ENCODE measurements at places on chromosomes 16 and 17. TPM values are rescaled to one million over a fixed set of nuclear protein-coding genes. Genes with fewer than 3 reads are reported as not detected.
A peak's percentile ranks its signal among the peaks of the same experiment; 100 is the strongest.

CCDC144A gene
- 20.9 TPM for total RNA-seq

CARHSP1 gene
- total RNA-seq, result 98.7 TPM

GRCh38 chr17:40956401-40957254, 10.1 kb downstream of the KRT39 start:
- peak; percentile 64 for DNase-seq

DNA sequence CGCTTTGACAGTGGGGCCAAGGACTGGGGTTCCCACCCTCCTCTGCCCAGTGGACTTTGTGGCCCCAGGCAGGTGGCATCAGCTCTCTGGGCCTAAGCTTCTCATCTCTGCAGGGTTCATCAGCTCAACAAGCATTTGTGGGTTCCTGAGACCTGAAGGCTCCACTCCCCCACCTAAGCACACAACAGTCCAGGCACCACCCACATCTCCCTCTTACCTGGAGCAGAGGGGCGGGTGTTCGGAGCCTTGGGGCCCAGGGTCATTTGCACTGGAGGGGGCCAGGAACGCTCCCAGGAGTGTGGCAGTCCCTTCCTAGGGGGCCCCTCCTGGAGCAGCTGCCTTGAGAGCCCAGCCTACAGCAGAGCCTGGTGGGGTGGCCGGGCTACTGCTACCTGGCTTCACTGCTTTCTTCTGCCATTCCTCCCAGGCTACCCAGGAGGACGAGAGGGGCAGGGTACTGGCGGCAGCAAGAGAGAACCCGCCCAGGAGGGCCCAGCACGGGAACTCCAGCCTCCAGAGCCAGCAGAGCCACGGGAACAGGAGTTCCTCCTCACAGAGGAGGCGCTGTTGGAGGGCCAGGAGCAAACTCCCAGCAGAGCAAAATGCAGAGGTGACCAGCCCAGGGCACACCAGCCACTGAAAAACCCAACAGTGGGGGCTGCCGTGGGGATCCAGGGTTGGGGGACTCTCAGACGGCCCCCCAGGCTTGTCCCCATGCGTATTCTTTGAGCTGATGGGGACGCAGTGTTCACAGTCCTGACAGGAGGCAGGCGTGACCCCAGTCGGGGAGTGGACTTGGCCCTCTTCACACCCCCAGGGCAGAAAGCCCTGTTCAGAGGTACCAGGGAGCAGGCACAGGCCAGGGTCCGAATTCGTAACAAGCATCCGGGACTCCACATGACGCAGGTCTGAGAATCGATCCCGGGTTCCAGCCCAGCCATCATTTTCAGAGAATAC, 35.1 kb upstream of the SLC38A10 start:
- no peak for DNase-seq

DNA sequence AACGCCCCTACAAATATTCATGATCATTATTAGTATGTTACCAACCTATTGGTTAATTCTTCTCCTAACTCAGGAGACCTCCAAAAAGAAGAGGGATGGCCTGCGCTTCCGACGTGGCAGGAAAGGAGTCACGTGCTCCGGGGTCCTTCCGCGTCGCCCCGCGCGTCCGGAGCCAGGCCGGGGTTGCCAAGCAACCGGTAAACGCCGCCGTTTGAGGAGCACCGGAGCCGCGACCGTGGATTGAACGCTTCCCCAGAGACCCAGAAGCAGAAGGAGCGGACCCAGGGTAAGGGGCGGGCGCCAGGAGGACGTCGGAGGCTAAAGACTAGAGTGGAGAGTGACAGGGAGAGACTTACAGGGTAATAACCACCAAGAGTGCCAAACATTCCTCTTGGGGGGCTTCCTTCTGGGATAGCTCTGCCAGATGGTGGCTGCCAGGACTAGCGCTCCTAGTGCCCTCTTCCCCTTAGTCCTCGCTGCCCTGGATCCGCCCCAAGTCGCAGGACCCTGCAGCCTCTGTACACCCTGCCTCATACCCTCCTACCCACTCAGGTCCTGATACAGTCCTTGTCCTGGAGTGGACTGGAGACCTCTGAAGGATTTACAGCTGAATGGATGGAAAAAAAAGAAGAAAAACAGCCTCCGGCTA, at the start of gene DNAI2:
TSS of gene DNAI2 (plus strand) at position 175 of the 649 bp plus-strand sequence. CDS start 7,584 bp downstream, outside the sequence.
- DNase-seq, result no peak

DNA sequence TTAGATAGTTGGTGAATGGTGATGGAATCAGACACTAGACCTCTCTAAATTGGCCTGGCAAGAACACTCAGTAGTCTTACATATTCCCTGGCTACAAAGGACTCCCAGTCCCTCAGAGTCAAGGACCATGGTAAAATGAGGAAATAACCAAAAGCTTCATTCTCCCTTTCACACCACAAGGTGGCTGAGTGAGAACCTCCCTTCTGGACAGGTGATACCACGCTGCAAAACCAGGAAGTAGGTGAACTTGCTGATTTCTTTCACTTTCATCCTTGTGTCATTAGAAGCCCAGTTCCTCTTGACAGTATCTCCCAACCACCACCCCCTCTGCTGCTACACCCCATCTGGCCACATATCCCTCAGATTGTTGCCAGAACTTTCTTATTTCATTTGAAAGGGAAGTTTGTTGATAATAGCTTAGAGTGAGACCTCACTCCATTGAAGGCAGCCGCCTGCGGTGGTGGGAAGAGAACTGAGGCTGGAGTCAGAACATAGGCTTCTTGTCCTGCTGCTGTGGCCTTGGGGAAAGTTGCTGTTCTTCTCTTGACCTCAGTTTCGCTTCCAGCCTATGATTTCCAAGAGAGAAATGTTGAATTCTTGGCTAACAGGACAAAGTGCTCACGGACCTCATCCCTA, 290.6 kb upstream of the CCL2 start:
- DNase-seq, result no peak

- DNase-seq, result no peak
These were observed 250.5 kb downstream of the CEP112 start for GRCh38 chr17:65941356-65941899.

TOM1L1 gene
- 39.2 TPM for total RNA-seq

DNA sequence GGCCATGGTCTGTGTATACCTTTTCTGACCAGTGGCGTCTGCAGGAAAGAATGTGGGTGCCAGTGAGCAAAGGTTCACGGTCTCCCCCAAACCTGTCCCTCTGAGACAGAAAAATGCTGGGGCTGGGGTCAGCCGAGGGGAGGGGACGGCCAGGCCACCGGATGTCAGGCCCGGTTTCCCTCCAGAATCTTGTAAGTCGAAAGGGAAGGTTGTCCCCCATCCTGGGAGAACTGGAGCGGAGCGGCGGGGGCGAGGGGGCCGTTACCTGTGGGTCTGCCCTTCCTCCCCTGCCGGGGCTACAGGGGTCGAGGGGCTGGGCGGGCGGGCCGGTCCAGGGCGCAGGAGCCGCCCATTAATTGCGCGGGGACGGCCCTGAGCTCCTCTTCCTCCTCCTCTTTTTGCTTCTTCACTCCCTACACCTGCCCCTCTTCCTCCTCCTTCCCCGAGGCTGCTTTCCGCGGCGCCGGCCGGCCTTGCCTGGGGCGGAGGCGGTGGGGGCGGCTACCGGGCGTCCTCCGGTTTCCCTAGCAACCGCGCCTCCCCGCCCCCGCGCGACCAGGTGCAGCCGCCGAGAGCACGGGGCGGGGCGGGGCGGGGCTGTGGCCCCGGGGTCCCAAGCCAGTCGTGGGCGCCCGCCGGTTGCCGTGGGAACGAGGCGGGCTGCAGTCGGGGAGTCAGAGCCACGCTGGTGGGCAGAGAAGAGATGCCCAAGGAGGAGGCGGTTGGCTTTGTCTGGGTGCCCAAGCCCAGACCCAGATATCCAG, at the start of gene MARCHF10:
TSS of gene MARCHF10 (minus strand) at position 503 of the 764 bp plus-strand sequence. CDS start 6,579 bp downstream, outside the sequence.
- DNase-seq, result no peak

FBXL19 gene
- 10.6 TPM for total RNA-seq

AANAT gene
- not detected for total RNA-seq

- no peak for DNase-seq
These were observed 128.1 kb downstream of the AIPL1 start for GRCh38 chr17:6306820-6307219.

- no peak for DNase-seq
These were observed 17.7 kb upstream of the HS3ST3A1 start for GRCh38 chr17:13619462-13619861.

DNA sequence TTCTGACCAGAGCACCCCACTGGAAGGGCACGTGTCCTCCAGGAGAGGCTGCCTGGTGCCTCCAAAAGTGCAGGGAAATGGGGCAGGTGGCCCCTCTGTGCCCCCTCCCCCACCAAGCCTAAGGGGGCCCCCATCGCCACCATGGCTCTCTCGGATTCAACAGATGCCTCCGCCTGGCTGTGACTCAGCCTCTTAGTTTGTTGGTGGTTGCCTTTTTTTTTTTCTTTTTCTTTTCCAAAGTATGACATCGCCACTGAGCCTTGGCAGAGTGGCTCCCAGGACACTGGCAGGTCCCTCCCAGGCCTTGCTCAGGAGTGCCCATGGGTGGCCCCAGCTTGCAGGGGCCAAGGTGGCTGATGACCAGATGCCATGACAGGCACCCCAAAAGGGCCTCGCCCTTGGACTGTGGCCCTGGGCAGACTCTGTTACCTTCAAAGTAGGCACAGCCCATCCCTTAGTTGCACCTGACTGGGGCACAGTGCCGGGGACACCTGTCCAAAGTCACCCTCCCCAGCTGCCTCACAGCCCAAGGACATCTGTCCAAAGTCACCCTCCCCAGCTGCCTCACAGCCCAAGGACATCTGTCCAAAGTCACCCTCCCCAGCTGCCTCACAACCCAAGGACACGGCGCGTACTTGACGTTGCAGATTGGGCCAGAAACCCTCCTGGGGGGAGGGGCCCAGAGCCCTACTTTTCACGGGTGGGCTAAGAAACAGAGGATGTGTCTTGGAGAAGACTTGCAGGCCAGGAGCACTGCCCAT, 29.6 kb downstream of the NPTX1 start:
- DNase-seq, result no peak

DNA sequence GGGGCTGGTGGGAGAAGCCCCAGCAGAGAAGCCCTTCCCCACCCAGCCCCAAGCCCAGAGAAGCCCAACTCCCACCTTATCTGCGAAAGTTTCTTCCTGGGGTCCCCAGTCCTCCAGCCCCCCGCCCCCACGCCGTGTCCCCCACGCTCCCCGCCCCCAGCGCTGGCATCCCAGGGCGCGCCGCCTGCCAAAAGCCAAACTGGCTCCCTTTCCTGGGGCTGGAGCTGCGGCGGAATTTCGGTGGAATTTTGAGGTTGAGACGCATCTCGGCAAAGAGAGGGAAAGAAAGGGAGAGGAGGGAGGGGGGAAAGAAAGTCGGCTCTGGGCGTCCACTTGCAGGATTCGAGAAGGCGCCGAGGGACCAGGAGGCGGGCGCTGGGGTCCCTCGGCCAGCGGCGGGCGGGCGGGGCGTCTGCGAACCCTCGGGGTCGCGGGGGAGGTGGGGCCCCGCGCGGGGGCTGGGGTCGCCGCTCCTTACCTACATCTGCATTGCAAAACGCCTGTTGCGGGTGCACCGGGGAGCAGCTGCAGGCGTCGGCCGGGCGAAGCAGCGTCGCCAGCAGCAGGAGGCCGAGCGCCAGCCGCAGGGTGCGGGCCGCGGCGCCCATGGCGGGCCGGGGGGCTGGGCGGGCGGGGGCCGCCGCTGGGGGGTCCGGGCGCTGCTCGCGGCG, 571 bp downstream of the TIMP2 start:
- DNase-seq, result peak; percentile 46

DNA sequence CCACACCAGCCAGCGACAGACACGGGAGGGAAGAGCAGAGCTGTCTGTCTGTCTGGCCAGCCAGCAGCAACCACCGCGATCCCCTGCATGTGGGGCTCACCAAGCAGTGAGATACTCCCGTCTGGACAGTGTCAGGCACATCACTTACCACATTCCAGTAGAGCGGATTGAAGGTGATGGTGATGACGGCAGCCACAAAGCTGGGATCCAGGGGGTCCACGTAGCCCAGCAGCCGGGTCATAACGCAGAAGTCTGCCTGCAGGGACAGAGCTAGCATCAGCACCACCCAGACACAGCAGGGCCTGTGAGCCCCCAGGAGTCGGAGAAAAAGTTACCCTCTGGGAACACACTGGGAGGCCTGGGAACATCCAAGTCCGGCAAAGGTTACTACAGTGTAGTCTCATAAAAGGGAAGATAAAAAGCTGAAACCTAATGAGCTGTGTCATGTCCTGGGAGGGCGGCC, 14.7 kb downstream of the PEMT start:
- DNase-seq, result peak; percentile 86

GRCh38 chr17:31416503-31416923, 25.0 kb downstream of the RAB11FIP4 start:
- no peak for DNase-seq

DNA sequence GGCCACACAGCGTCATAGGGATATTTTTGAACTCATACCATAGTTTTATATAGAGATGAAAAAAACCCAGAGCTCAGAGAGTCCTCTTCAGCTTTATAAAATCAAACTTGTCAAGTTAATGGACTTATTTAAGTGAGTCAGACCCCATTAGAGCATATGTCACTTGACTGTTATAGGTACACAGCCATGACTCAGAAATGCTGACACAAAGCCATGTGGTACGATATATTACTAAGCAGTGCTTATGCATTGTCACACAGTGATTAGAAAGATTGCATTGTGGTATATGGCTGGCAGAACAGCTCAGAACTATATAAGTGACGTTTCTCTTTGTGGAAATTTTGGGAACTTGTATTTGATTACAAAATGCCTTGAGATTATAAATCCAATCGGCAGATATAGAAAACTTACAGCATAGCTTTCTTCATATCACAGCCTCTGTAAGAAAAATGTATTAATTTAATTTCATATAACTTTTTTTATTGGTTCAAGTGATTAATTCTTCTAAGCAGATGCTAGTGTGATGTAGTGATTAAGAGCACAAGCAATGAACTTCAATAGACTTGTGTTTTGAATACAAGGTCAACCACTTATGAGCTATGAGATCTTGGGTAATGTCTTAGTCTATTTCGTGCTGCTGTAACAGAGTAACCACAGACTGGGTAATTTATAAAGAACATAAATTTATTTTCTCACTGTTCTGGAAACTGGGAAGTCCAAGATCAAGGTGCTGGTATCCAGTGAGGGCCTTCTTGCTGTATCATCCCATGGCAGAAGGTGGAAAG, 25.8 kb upstream of the GINS3 start:
- no peak for DNase-seq

- no peak for DNase-seq
These were observed 24.1 kb upstream of the IL21R start for GRCh38 chr16:27377666-27378485.

DNA sequence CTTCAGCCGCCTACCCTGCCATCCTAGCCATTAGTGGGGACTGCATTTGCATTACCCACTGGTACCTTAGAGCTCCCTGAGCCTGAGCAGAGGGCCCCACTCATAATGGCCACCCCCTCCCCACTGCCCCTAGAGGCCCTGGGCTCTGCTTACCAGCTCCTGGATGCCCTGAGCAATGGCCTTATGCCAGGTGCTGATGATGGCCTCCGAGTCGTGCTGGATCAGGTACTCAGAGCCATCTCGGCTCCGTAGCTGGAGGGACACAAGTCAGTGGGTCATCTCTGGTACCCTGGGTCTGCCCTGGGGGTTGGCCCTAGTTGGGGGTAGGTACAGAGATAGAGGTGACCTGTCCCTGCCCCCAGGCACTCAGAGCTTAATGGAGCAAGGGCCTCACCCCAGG, 34.9 kb downstream of the ARHGAP27 start:
- DNase-seq, result no peak

KRTAP3-1 gene
- total RNA-seq, result not detected

GRCh38 chr17:1994707-1995106, 30.4 kb downstream of the RTN4RL1 start:
- DNase-seq, result no peak
